Peyer's patch (tissue), 4 donors: ENCODE measurements at places on chromosomes 2 and 18. TPM values are rescaled to one million over a fixed set of nuclear protein-coding genes. Genes with fewer than 3 reads are reported as not detected.

DNA sequence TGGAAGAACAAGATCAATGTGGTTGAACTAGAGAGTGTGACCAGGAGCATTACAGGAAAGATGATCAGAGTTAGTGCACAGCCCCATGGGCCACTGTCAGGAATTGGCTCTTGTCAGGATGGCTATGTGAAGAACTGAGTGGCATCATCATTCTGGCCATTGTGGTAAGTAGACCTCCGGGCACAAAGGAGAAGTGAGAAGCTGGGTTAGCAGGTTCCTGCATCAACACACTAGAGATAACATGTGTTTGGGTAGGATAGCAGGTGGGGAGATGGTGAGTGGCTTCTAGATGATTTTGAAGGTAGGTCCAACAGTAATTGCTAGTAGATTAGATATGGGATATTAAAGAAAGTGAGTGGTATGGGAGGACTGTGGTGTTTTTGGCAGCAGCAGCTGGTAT is 408.2 kb downstream of the TSN start:
- DNase-seq: no peak

DNA sequence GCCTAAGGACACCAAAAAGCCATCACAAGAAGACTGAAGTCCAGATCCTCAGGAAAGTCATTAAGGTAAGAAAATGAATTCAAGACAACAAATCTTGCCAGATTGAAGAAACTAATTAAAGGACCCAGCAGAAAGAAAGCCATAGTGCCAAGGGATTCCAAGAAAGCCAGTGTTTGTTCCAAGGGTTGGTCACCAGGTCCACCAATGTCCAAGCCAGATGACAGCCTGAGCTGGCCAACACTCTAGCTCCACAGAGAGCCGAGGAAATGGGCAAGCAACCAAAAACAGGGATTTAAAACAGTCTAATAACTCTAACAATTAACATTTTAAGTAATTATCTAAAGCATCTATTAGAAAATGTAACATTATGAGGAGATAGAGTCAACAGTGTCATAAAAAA is 49.2 kb downstream of the DNER start:
- no peak for DNase-seq

GRCh38 chr2:37654932-37655841 is 16.3 kb downstream of the CDC42EP3 start:
- no peak for DNase-seq

GRCh38 chr2:145067549-145068030 is 547.7 kb upstream of the ZEB2 start:
- DNase-seq: no peak

GRCh38 chr2:105744091-105744908 is 412 bp upstream of the NCK2 start:
- DNase-seq: peak; percentile 79

DNA sequence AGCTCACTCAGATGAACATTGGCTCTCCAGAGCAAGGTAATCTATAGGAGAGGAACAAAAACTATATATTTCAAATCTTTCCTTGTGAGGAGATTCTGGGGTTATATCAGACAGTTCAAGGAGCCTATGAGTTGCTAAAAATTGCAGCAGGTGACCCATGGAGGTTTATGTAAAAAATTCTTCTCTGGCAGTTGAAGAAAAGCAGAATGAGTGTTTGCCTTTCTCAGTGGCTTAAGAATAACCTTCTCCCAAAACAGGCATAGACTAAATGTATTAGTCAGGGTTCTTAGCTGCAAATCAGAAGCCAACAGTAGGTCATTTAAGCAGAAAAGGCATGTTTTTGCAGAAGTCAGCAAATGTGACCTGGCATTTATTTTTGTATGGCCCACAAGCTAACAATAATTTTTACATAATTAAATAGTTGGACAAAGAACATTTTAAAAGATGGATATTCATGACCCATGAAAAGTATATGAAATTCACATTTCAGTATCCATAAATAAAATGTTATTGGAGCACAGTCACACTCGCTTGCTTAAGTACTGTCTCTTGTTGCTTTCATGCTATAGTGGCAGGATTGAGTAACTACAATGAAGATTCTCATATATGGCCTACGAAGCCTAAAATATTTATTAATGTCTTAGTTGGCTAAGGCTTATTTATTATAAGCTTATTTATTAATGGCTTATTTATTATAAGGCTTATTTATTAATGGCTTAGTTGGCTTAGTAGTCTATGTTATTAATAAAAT is 93.4 kb upstream of the TLK1 start:
- DNase-seq: no peak

GRCh38 chr2:229087843-229088516 is 183.1 kb downstream of the PID1 start:
- no peak for DNase-seq

DNA sequence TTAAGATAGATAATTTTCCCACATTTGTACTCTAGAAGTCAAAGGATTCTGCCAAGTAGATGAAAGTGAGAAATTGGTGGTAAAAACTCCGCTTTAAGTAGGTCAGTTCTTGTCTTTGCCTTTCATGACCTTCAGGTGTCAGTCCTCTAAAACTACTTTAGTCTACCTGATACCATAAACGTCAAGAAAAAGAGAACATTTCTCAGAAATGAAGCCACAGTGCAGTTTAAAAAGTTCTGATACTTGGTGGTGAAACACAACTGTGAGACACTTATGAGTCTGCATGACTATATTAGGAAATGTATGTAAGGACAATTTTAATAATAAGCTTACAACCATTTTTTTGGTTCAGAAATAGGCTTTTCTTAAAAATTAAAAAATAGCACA is 583.3 kb downstream of the SATB2 start:
- no peak for DNase-seq

DNA sequence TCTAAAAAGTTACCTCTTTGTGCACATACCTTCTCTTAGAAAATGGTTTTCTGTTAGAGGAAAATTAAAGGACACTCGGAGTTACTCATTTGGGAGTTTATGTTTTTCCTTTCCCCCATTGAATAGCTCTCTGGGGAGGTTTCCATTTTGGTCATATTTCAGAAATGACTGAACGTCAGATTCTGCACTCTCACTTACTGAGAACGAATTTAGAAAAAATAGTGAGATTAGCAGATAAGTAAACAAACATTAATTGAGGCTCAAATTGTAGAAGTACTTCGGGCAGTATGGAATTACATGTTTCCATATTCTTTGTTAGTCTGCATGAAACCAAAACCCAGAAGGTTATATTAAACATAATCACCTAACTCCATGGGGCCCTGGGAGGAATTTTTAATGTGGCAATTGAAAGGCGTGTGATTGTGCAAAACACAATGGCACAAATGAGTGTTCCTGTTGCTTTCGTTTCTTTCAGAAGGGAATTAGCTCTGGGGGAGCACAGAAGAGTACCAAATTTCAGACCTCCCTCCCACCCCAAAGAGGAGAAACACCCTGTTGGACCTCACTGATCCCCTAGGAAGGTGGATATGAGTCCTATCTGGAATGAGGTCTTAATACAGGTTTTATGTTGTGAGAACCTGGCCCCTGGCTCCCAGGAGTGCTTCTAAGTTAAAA is 212.3 kb downstream of the BCL2 start:
- DNase-seq: no peak

DNA sequence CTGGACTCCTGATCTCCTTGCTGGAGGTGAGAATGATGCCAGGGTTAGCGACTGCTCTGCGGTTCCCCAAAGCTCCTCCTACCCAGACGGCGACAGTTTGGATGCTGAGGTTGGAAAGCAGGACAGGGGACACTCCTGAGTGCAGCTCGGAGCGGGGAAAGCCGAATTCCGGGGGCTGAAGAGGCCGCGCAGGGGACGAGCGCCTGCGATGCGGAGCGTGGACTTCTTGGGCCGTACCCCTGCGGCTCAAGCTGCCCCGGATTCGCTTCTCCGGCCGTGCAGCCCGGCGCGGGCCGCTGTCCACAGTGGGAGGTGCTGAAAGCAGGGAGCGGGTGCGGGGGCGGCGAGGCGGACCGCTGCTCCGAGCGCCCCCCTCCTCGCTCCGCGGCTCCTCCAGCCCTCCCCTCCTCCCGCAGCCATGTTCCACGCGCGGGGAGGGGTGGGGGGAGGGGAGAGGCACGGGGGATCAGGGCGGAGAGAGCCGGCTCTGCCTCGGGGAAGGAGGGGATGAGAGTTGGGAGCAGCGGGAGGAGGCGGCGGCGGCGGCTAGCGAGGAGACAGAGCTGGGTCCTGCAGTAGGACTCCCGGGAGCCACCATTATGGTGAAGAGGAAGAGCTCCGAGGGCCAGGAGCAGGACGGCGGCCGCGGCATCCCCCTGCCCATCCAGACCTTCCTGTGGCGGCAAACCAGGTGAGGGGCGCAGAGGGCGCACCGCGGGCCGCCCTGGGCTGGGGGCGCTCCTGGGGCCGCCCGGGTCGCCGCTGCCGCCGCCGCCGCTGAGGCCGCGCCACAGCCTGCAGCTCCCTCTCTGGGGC is at the start of gene UNC80:
Gene UNC80, plus strand, starts transcription at position 359 of the 816 bp plus-strand sequence. Its CDS starts 241 bp downstream, at position 600.
- DNase-seq: peak; percentile 57

GRCh38 chr2:240212425-240213225 is 72.2 kb upstream of the OTOS start:
- peak; percentile 15 for DNase-seq

GRCh38 chr18:6498289-6498856 is 83.7 kb upstream of the L3MBTL4 start:
- no peak for DNase-seq

- DNase-seq: no peak
These were observed 174.1 kb downstream of the TFCP2L1 start for GRCh38 chr2:121110924-121111323.

GRCh38 chr18:37396971-37397720 is 168.5 kb downstream of the CELF4 start:
- DNase-seq: no peak

GRCh38 chr2:197297266-197297665 is 13.3 kb downstream of the ANKRD44 start:
- no peak for DNase-seq

DNA sequence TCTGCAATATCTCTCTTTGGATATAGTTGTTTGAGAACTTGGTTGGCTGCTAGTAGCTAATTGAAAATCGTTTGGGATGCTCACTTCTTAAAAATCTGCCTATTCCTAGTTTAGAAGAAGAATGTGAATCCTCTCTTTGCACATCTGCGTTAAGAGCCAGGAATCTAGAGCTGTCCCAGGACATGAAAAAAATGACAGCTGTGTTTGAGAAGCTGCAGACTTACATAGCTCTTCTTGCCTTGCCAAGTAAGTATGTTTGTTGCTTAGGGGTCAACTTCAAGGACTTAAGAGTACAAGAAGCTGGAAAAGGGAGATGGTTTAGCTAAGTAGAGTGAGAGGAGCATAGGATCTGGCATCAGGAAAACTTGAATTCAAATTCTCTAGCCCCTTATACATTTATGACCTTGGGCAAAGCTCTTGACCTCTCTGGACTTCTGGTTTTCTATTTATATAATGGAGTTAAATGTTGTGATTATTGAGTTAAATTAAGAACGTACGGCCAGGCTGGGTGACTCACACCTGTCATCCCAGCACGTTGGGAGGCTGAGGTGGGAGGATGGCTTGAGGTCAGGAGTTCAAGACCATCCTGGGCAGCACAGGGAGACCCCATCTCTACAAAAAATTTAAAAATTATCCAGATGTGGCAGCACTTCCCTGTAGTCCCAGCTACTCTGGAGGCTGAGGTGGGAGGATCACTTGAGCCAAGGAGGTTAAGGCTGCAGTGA is 55.2 kb upstream of the STON1 start:
- no peak for DNase-seq

- DNase-seq: peak; percentile 74
These were observed 133.1 kb downstream of the NFATC1 start for GRCh38 chr18:79528846-79529245.

DNA sequence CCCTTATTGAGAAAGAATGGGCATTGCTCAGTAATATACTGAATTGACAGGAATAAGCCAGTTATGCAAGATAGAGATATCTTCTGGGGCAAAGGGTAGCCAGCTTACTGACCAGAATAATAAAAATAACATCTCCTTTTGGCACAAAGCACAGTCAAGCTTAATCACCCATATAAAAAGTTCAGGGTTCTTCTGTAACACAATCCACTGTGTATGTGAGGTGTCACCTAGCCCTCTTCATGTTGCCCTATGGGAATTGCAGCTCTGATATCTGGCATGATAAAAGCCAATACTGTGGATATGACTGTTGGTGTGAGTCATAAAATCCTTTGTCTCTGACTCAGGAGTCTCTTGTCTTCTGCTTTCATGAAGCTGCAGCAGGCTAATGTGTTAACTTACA is 90.8 kb downstream of the DSEL start:
- DNase-seq: no peak

GRCh38 chr2:149603248-149603647 is 15.7 kb upstream of the MMADHC start:
- DNase-seq: no peak

DNA sequence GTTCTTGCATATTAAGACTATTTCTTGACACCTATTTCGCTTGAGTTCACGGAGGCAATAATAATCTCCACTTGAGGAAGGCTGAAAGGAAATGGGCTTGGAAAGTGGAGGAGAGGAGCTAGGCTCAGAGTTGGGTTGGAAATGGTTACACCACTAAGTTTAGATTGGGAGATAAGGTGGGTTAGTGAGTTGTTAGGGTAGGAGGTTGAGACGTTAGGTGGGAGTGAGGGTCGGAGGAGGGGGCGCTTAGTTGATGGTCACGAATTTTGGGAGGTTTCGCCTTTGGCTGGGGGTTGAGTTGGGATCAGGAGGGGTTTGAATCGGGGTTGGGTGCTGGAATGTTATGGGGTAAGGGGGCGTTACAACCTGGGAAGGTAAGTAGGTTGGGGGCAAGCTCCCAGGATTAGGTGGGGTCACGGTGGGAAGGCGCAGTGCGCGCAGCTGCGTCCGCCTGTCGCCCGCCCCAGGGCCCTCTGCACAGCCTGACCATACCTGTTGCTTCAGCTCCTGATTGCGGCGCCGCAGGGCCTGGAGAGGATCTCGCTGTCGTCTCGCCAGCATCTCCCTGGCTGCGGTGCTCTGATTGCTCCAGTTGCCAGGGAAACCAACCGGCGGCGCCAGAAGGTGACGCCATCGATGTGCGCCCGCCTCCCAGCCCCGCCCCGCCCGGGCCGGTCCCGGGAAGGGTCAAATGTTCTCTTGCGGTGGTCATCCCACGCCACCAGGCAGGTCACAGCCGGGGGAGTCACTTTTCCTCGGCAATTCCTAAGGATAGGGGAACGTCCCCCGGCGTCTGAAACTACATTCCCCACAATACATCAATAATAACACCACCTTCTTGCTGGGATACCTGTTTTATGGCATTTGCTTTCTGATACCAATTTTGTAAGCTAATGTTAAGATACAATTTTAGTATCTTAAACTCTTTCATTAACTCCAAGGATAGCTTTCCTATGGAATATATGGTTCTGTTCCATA is at the start of gene NPHP1:
Gene NPHP1, minus strand, starts transcription at position 606 of the 978 bp plus-strand sequence. Its CDS starts 45 bp downstream, at position 561.
- DNase-seq: peak; percentile 91

DNA sequence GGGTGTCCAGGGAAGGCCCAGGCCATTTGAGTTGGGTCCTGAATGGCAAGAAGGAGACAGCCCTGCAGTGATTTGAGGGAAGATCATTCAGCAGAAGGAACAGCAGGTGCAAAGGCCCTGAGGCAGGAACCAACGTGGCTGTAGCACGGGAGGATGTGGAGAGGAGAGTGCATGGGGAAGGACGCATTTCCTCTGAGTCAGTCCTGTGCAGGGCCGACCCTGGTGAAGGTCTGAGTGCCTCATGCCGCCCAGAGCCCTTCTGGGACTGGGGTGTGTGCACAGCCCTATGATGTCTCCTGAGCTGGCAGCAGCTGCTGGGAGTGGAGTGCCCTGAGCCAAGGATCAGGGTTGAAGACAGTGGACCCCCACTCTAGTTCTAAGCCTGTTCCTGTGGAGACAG is 17.9 kb upstream of the ARHGEF4 start:
- no peak for DNase-seq

- DNase-seq: no peak
These were observed 182.6 kb downstream of the SH3BP4 start for GRCh38 chr2:235134420-235134819.

The CAPN14 gene
- total RNA-seq: not detected

The SLC23A3 gene
- total RNA-seq: 111 TPM

The C2orf78 gene
- total RNA-seq: not detected

The PSD4 gene
- total RNA-seq: 234 TPM

The POTEJ gene
- total RNA-seq: not detected

The SPR gene
- 28.1 TPM for total RNA-seq

The SETBP1 gene
- total RNA-seq: 86.6 TPM
